ENCODE measurements at places on chromosomes 5 and 9. TPM values are rescaled to one million over a fixed set of nuclear protein-coding genes. Genes with fewer than 3 reads are reported as not detected.

The PIP5KL1 gene
- total RNA-seq: 2.9 TPM

The ZFP2 gene
- 0.75 TPM for total RNA-seq

The DMRT3 gene
- not detected for total RNA-seq

The CCDC152 gene
- 2.8 TPM for total RNA-seq

- DNase-seq: no peak
Measured at GRCh38 chr5:16253856-16254255, 74.3 kb upstream of the MARCHF11 start.

- DNase-seq: no peak
Measured at GRCh38 chr5:145591578-145591977, 243.6 kb downstream of the PRELID2 start.

GRCh38 chr9:109894921-109895758 is 115.1 kb downstream of the PALM2AKAP2 start:
- no peak for DNase-seq

DNA sequence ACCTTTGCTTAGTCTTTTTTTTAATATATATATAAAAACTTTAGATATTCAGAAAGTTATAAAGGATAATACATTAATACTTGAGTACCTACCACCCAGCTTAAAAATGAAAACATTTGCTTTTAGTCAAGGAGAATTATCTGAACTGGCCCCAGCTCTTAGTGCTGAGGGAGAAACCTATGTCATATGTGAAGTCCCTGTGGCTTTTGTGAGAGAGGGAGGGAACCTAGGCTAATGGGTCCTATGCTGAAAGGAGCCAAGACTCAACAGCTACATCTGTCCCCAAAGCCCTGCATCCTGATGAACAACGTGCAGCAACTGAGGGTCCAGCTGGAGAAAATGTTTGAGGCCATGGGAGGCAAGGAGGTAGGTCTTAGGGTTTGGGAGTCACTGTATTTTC is 92.0 kb upstream of the RUSC2 start:
- DNase-seq: no peak

DNA sequence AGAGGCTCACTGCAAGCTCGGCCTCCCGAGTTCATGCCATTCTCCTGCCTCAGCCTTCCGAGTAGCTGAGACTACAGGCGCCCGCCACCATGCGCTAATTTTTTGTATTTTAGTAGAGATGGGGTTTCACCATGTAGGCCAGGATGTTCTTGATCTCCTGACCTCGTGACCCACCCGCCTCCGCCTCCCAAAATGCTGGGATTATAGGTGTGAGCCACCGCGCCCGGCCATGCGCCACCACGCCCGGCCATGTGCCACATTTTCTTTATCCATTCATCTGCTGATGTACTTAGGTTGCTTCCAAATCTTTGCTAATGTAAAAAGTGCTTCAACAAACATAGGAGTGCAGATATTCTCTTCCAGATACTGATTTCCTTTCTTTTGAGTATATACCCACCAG is 408.6 kb downstream of the CAAP1 start:
- DNase-seq: no peak

DNA sequence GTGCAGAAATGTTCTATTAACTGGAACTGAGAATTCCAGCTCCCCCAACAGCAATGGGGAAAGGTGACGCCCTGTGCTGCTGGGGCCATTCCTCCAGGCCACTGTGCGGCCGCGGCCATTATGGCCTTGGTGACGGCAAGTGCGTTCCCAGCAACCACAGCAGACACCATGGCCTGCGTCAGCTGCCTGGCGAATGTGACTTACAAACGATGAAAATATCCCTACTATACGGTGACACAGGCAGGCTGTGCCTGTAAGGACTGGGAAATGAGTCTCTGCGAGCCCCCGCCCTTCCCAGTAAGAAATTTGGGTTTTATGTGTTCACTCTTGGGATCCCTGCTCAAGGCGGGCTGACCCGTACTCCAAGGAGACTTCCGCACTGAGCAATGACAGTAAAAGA is 20.6 kb downstream of the CLPTM1L start:
- no peak for DNase-seq

- DNase-seq: no peak
Measured at GRCh38 chr5:81010336-81011169, 50.4 kb downstream of the RASGRF2 start.

DNA sequence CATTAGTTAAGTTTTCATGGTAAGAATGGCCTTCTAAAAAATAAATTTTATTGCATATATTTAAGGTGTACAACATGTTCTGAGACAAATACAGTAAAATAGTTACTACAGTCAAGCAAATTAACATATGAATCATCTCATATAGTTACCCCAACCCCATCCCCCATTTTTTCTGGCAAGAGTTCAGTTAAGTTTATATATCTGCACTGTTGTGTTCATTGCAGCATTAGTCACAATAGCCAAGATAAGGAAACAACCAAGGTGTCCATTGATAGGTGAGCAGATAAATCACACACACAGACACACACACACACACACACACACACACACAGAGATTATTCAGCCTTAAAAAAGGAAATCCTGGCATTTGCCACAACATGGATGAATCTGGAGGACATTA is 37.2 kb upstream of the OTULIN start:
- DNase-seq: no peak

DNA sequence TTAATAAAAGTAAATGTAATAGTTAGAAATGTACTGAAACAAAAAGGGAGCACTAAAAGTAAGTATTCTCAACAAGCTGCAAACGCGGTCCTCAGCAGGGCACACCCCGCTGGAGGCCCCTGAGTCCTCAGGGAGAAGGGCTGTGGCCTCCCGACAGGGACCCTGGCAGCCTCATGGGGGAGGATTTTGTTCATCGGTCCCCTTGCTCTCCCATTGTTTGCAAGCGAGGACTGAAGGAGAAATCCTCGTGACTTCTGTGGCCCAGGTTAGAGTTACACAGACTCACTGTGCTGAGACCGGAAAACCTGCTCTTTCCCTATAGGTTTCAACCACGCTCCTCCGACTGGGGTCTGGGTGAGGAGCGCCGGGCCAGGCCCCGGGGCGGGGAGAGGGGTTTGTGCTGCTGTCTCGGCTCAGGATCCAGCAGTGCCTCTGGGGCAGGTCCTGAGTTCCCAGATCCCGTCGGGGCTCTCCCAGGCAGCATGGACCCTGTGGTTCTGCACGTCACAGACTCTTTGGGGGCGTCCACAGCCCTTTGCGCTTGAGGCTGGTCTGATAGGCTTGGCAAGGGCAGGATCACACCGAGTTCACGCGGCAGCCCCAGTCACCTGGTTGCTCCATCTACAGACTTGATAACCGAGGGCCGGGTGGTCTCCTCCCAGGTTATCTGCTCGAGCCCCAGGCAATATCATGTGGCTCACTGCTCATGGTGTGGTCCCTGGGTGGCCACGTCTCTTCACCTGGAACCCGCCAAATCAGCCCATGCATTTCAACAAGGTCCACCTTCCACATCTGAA is 38.8 kb downstream of the MRPL36 start:
- DNase-seq: no peak

DNA sequence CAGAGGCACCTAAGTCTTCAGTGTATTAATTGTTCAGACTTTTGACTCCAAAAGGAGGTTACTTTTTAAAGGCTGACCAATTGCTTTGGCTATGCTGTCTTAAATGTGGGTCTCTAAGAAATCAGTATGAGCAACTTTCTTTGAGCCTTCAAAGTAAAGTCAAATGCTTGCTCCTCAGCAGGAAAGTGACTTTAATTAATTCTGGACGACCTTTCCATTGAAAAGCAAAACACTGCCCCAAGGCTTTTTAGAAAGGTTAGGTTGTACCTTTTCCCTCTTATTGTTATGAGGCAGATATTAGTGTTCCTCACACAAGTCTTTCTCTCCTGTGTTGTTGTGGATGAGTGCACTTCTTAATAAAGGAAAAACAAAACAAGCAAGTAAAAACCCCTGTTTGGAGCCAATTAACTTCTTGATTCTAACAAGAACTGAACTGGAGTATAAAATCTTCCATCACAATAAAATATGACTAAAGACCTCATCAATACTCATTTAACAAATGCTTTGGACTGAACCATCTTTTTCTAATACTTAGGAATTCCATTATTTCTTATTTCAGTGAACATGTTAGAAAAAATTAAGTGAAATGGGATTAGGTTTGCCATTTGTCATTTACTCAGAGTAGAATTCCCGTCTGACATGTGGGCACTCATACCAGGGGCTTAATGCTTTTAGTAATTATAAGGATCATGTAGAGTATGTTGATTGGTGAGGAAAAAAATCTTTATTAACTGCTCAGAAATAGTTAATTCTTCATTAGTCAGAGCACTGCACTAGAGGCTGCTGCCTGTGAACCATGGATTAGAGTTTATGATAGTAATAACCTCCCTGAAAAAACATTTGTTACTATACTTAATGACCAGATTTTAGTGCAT is 159.1 kb upstream of the ZNF608 start:
- DNase-seq: no peak

DNA sequence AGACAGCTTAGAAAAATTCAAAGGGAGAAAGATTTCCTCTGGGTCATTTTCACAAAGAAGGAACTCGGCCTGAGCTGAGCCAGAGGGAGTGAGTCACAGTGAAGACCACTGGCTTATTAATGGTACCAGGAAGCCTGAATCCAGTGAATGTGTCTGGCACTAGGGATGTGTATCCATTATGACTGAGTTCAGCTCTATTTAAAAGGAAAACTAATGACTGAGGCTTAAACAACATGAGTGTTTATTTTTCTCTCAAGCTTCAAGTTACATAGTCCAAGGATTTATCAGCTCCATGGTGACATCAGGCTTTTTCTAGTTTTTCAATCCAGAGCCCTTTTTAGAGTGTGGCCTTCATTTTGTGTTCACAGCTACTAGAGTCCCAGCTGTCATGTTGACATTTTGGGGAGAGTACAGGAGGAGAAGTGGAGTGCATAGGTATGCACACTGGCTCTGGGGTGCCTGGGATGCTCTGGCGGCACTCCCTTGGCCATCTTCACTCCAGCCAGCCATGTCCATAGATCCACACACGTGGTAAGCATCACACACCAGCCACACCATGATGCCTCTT is 159.5 kb upstream of the ERCC6L2 start:
- DNase-seq: no peak

All from endothelial cell of umbilical vein (primary cell).